ENCODE measurements at places on chromosomes 7 and 10. TPM values are rescaled to one million over a fixed set of nuclear protein-coding genes. Genes with fewer than 3 reads are reported as not detected.

DNA sequence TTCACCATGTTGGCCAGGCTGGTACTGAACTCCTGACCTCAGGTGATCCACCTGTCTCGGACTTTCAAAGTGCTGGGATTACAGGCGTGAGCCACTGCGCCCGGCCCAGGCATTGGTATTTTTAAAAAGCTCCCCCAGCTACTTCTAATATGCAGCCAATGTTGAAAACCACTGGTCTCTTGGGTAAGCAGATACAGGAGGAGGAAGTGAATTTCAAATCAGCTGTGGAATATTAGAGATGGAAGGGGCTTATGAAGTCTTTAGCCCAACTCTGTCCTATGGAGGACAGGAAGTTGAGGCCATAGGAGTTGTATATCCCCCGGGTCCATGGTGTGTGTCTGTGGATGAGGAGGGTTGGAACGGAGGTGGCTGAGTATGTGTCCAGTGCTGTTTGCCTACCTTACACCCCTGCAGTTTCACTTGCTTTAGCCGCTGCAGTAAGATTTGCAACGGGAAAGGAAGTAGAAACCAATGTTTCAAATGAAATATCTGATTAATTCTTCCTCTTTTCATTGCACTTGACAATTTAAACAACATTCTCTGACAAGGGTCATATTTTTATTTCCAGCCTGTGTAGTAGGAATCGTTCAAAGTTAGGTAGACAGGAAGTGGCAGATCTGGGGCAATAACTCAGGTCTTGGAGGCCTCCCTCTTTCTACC, 3.4 kb downstream of the PDE6C start:
- no peaks in the 10 kb centered on the region for H3K4me1 ChIP-seq
- no peak overlapping the region for H3K27ac ChIP-seq
- no peak overlapping the region for H3K4me3 ChIP-seq
- no peaks in the 10 kb centered on the region for H3K27me3 ChIP-seq
- no peak for DNase-seq

DNA sequence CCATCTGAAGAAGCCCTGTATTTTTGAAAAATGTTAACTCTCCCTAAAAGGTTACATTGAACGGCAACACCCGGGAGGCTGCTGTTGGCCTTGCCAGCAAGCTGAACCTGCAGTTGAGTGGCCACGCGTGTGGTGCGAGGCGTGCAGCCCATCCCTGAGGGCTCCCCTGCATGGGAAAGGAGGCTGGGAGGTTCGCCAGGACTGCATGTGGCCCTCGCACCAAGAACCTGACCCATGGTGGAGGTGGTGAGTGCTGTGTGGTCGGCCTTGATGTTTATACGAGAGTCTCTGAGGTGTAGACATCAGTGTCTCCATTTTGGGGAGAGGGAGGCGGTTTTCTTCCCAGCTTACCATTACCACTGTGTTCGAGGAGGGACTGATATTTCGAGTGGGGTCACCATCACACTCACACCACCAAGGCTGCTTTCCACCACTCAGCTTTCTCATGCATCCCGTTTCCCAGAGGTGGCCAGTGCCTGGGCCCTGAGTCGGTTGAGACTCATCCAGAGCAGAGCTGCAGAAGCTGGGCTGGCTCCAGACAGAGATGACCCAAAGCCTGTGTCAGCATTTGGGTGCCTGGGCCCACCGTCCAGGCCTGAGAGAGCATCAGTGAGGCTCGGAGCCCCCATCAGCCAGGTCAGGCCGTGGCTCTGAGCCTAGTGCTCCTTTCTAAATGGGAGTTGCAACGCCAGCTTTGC, 222.6 kb downstream of the EBF3 start:
- H3K36me3 ChIP-seq, result no peaks in the 10 kb centered on the region
- no peaks in the 10 kb centered on the region for H3K27me3 ChIP-seq
- DNase-seq, result no peak
- no peaks in the 10 kb centered on the region for H3K4me1 ChIP-seq
- H3K27ac ChIP-seq, result no peak overlapping the region

The GPR15LG gene
- total RNA-seq, result not detected

DNA sequence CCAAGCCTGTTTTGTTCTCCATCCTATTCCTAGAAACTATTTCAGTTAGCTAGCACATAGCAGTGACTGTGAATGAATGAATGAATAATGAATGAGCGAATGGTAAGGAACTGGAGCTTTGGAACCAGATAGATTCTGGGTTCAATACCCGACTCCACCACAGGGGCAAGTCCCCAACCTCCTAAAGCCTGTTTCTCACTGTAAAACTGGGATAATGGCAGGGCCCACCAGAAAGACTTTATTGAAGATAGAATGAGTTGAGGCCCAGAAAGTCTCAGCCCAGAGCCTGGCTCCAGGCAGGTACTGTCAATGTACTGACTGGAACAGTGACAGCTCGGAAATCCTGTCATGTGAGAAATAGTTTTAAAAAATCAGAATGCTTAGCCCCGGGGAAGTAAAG, 1.1 kb upstream of the CDH23 start:
- no peak overlapping the region for H3K4me3 ChIP-seq
- no peaks in the 10 kb centered on the region for H3K4me1 ChIP-seq
- DNase-seq, result no peak
- no peaks in the 10 kb centered on the region for H3K36me3 ChIP-seq

GRCh38 chr10:128568990-128569945, 443.0 kb upstream of the MKI67 start:
- no peak for DNase-seq
- no peak overlapping the region for H3K4me3 ChIP-seq

DNA sequence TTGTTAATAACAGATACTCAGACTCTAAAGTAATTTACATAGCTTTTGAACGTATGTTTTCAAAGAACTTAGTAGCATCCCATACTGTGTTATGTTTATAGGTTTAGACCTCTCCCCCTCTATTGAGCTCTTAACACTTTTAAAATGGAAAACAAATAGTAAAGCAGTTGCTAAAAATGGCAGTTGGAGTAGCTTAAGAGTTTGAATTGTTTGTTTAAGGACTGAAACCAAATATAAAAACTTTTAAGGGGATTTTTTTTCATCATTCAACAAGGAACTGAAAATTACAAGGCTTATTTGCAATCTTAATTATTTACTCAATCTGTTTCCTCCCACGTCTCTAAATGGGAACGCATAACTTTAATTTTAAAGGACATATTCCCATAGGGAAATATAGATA, 1.6 kb upstream of the SPAG6 start:
- H3K4me3 ChIP-seq, result no peak overlapping the region
- H3K27ac ChIP-seq, result no peak overlapping the region
- H3K27me3 ChIP-seq, result peaks cover 43% of the 10 kb centered on the region
- no peak for DNase-seq
- no peaks in the 10 kb centered on the region for H3K4me1 ChIP-seq
- H3K36me3 ChIP-seq, result no peaks in the 10 kb centered on the region

DNA sequence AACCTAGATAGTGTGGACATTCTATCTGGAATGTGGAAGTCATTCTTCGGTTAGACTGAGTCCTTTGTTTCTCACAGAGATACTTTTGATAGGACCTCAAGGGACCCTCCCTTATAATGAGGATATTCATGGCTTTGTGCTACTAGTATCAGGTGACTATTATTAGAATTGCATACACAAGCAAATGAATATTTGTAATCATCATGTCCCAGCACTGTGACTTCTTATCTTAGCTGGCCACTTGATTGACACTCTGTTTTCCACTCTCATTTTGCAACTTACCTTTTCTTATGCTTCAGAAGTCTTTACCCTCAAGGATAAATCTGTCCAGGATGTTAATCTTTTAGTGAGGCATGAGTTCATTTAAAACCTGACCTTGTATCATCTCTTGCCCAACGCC, 268.2 kb upstream of the FZD1 start:
- no peaks in the 10 kb centered on the region for H3K4me1 ChIP-seq
- no peak overlapping the region for H3K27ac ChIP-seq
- DNase-seq, result no peak
- no peaks in the 10 kb centered on the region for H3K36me3 ChIP-seq
- H3K27me3 ChIP-seq, result no peaks in the 10 kb centered on the region

DNA sequence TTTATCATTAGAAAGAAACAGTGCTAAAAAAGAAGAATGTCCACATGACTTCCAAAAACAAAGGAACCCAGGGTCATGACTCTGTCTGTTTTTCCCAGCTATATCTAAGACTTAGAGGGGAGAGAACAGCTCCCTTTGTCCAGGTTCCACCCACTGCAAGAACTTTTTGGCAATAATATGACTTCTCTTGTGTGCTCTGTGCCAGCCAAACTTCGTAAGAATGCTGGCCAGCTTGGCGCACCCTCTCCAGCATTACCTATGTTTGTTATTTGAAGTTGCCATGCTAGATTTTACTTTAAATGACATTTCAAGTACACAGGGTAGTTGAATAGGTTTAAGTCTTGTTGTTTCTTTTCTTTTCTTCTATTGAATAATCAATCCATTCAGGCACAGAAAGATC, 371.4 kb downstream of the KCNMA1 start:
- no peaks in the 10 kb centered on the region for H3K36me3 ChIP-seq
- no peaks in the 10 kb centered on the region for H3K4me1 ChIP-seq
- H3K4me3 ChIP-seq, result no peak overlapping the region
- DNase-seq, result no peak

The BRAT1 gene
- total RNA-seq, result 37.9 TPM

DNA sequence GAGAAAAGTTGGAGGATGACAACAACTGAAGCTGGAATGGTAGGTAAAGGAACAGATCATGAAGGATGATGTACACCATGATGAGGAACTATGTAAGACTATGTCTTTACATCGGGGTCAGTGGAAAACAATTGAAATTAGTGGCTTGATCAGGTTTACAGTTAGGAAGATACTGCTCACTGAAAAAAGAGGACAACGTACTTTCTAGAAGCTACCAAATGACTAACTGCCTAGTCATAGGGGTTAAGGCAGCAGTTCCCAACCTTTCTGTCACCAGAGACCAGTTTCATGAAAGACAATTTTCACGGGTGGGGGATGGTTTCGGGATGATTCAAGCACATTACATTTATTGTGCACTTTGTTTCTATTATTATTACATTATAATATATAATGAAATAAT, 91.6 kb upstream of the ANKRD1 start:
- H3K27ac ChIP-seq, result no peak overlapping the region
- no peaks in the 10 kb centered on the region for H3K27me3 ChIP-seq
- no peaks in the 10 kb centered on the region for H3K4me1 ChIP-seq

GRCh38 chr10:117731121-117731791, 188.7 kb downstream of the EMX2 start:
- DNase-seq, result no peak
- H3K27me3 ChIP-seq, result no peaks in the 10 kb centered on the region
- H3K4me1 ChIP-seq, result no peaks in the 10 kb centered on the region
- H3K36me3 ChIP-seq, result no peaks in the 10 kb centered on the region
- no peak overlapping the region for H3K4me3 ChIP-seq
- no peak overlapping the region for H3K27ac ChIP-seq

- no peak overlapping the region for H3K27ac ChIP-seq
- DNase-seq, result no peak
- H3K4me3 ChIP-seq, result no peak overlapping the region
- H3K4me1 ChIP-seq, result no peaks in the 10 kb centered on the region
Measured at GRCh38 chr7:10889266-10889898, 84.3 kb upstream of the PHF14 start.

DNA sequence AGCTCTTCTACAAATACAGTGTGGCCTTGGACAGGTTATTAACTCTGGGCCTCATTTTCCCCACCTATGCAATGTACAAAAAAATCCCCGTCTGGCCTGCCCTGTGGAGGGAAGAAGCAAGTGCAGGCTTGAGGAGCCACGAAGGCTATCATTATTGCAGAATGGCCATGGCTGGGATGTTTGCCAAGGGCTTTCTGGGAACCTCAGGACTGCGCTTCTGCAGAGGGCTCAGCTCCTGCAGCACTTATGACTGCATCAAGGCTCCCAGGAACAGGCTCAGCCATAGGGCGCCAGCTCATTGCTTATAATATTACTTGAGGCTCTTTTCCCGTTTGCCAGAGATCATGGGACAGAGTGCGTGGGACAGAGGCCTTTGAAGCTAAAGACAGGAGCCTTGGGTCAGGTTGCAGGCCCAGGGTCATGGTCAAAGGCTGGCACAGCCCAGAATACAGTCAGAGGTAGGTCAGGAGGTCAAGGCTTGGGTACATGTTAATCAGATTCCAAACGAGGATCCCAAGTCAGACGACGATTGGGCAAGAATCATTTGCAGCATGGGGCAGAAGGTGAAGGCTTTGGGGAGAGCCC, 20.6 kb upstream of the C10orf105 start:
- no peaks in the 10 kb centered on the region for H3K4me1 ChIP-seq
- no peaks in the 10 kb centered on the region for H3K36me3 ChIP-seq
- H3K4me3 ChIP-seq, result no peak overlapping the region
- DNase-seq, result no peak
- H3K27ac ChIP-seq, result no peak overlapping the region

DNA sequence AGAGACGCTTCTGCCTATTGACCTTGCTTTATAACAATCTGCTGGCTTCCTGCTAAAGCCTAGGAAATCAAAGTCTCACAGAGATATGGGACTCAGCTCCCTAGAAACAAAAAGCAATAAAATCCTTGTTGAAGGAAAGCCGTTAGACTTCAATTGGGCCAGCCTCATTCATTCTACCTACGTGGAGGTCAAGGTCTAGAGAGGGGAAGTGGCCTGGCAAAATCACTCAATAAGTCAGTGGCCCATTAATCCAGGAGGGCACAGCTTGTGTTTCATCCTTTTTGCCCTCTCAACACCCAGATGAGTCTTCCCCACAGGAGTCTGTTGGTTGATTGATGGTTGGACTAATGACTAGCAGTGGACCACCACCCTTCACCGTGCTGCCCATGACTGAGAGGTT, 40.5 kb upstream of the ACSL5 start:
- H3K27me3 ChIP-seq, result no peaks in the 10 kb centered on the region
- H3K27ac ChIP-seq, result no peak overlapping the region
- H3K4me1 ChIP-seq, result no peaks in the 10 kb centered on the region

DNA sequence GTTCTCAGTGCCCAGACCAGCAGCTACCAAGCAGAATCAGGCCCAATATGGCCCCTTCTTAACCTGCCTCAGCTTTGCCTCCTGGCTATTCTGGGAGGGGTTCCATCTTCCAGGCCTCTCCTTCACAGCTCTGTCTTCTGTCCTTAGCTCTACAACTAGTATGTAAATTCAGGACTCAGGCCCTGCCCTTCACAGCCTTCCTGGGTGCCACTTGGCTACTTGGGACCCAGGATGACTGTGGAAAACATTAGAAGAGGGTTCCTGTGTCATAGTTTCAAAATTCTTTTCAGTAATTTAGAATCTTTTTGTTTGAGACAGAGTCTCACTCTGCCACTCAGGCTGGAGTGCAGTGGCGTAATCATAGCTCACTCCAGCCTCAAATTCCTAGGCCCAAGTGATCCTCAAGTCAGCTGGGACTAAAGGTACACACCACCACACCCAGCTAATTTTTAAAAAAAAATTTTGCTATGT, 33.2 kb upstream of the PAPSS2 start:
- no peaks in the 10 kb centered on the region for H3K36me3 ChIP-seq
- no peaks in the 10 kb centered on the region for H3K27me3 ChIP-seq
- no peak overlapping the region for H3K4me3 ChIP-seq
- H3K4me1 ChIP-seq, result no peaks in the 10 kb centered on the region

The GARS1 gene
- total RNA-seq, result 71.2 TPM

DNA sequence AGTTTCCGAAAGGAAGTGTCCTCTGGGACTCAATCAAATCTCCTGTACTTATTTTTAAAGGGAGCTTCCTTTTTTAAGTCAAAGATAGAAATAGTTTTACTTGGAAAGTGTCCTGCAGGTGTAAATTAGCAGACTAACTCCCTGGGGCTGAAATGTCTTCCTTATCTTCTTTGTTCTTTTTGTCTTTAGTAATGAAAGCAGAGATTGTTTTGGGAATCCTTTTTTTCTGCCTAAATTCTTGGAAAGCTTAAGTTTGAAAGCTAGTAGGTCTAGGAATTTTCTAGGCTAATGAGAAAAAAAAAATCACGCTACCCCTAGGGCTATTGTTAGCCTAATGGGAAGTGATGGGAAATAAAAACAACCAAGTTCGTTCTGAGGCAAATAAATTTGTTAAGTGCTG, 139.1 kb upstream of the CSTF2T start:
- H3K4me3 ChIP-seq, result no peak overlapping the region
- no peaks in the 10 kb centered on the region for H3K27me3 ChIP-seq
- no peak for DNase-seq
- no peak overlapping the region for H3K27ac ChIP-seq
